Activated CD4-positive, alpha-beta memory T cell treated with anti-CD3 and anti-CD28 coated beads for 36 hours (primary cell): ENCODE measurements at places on chromosomes 2 and 18. TPM values are rescaled to one million over a fixed set of nuclear protein-coding genes. Genes with fewer than 3 reads are reported as not detected.

GRCh38 chr2:179857236-179857635 lies 4.2 kb downstream of the ZNF385B start:
- H3K27me3 ChIP-seq = peaks cover 38% of the 10 kb centered on the region
- DNase-seq = no peak
- no peak overlapping the region for H3K27ac ChIP-seq
- H3K4me1 ChIP-seq = peaks cover 14% of the 10 kb centered on the region
- H3K36me3 ChIP-seq = no peaks in the 10 kb centered on the region
- H3K4me3 ChIP-seq = no peak overlapping the region

DNA sequence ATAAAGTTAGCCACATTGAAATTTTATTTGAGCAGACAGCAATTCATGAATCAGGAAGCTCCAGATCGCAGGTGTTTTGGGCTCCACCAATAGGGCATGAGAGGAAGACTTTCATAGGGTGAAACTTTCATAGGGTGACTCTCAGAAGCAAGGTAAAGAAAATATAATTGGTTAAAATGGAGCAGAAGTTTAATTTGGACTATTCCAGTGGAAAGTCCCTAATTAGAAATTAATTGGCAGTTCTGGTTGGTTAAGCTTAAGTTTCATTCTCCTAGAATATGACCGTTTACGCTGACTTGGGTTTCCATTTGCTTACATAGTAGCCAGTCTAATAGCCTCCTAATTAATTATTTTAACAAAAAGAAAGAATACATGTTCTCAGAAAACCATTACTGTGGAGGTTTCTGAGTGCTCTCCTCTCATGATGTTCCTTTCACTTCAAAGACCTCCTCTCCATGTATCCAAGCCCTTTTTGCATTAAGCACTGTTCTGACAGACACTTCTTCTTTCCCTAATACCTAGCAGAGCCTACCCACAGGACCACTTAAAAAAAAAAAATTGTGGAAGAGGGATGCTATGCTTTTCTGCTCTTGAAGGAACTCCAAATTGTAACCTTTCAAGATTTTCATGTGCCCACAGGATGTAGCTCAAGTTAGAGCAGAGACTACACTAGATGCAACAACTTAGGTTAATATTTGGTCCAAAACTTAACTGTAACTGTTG lies 99.1 kb downstream of the MREG start:
- no peak for DNase-seq
- no peak overlapping the region for H3K4me3 ChIP-seq
- peaks cover 23% of the 10 kb centered on the region for H3K27me3 ChIP-seq
- no peaks in the 10 kb centered on the region for H3K4me1 ChIP-seq
- no peak overlapping the region for H3K27ac ChIP-seq
- no peaks in the 10 kb centered on the region for H3K36me3 ChIP-seq

DNA sequence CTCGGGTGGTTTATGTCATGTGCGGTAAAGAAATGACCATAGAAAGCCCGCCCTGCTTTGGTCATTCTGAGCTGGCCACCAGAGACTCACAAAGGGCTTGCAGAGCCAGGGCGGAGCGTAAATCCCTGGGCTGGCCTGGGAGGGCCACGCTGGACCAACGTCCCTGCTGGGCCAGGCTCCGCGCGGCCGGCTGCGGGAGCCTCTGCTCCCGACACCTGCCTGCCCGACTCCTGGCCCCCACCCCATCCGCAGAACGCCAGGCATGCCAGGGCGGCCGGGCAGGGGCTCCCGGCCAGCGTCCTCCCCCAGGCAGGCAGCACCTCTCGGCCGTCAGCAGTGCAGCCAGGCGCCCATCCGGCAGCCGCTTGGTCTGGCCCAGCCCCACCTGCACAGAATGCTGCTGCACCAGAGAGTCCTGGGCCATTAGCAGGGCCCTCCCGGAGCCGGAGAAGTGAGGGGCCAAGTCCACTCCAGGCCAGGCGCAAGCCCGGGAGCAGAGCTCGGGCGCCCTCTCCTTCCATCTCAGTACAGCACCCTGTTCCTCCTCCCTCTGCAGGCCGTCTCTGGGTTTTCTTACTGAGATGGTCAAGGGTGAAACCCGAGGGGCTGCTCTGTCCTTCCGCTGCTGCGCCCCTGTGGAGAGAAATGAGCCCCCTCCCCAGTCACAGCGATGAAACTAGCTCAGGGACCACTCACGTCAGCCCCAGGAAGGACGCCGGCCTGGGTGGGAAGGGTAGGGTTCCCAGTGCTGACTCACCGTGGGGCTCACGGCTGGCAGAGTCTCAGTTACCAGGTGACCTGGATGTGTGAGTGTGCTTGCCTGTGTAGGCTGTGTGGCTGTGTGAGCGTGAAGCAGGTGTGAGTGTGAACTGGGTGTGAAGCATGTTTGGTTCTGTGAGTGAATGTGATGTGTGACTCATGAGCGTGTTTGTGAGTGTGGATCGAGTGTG lies 83.3 kb downstream of the PTGR3 start:
- H3K27ac ChIP-seq = no peak overlapping the region
- H3K4me3 ChIP-seq = no peak overlapping the region
- H3K36me3 ChIP-seq = no peaks in the 10 kb centered on the region
- peaks cover 3% of the 10 kb centered on the region for H3K27me3 ChIP-seq
- no peak for DNase-seq
- H3K4me1 ChIP-seq = peaks cover 7% of the 10 kb centered on the region

DNA sequence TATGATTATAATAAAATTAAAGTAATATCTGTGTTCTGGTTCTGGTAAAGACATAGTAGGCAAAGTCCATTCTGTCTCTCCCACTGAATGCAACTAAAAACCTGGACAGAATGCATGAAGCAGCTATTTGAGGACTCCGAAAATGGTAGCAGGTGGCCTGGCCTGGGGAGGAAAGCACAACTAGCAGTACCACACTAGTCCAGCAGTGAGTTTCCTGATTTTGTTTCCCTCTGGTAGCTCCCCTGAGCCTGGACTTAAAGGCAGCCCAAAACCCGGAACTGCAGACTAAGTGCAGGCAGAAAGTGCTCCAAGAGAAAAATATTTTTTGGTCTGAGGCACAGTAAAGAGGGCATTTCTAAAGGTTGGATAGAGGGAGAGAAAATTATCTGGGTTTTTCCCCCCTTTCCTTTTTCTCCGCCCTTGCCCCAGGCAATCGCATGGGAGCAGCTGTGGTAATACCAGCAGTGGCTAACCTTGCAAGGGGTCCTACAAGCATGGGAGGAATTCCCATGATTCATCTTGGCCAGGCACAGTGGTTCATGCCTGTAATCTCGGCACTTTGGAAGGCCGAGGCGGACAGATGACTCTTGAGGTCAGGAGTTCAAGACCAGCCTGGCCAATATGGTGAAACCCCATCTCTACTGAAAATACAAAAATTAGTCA lies 32.3 kb downstream of the ASXL2 start:
- peaks cover 18% of the 10 kb centered on the region for H3K4me1 ChIP-seq
- no peak for DNase-seq
- no peak overlapping the region for H3K27ac ChIP-seq
- no peaks in the 10 kb centered on the region for H3K27me3 ChIP-seq
- no peak overlapping the region for H3K4me3 ChIP-seq
- peaks cover 10% of the 10 kb centered on the region for H3K36me3 ChIP-seq

DNA sequence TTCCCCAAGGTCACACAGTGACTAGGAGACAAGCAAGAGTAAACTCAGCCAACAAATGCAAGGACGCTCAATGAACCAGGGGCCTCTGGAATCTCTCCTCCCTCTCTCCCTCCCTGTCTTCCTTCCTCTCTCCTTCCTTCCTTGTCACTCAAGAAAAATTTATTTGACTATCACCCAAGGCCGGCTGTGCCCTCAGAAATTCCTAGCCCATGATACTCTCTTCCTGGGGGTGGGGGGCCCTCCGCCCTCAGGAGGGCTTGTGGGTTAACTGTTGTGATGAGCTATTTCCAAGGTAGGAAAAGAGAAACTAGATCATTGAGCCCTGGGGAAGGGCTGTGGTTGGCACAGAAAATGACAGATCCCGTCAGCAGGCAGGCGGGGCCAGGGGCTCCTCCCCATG lies 21.7 kb downstream of the INHBB start:
- no peaks in the 10 kb centered on the region for H3K27me3 ChIP-seq
- H3K36me3 ChIP-seq = no peaks in the 10 kb centered on the region
- H3K4me3 ChIP-seq = no peak overlapping the region
- H3K4me1 ChIP-seq = no peaks in the 10 kb centered on the region
- H3K27ac ChIP-seq = no peak overlapping the region
- DNase-seq = no peak

- peaks cover 26% of the 10 kb centered on the region for H3K4me1 ChIP-seq
- DNase-seq = peak; percentile 48
- no peaks in the 10 kb centered on the region for H3K36me3 ChIP-seq
- H3K27ac ChIP-seq = peak overlapping the region; percentile 69
Observed at GRCh38 chr18:13136904-13137669, 81.5 kb upstream of the LDLRAD4 start.

DNA sequence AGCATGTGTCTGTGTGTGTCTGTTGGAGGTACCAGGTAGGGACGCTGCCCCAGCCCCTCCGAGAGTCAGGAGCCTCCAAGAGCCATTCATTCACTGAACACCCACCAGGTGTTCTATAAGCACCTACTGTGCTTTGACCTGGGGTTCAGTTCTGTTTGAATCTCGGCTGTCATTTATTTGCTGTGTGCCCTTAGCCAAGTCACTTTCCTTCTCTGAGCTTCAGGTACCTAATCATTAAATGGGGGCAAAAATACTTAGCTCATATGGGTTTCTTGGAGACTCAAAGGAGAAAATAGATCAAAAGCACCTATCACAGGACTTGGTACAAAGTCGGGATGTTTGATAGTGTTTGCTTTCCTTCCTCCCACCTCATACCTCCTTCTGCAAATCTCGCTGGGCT lies 13.2 kb downstream of the ASIC4 start:
- H3K27ac ChIP-seq = no peak overlapping the region
- no peak for DNase-seq
- H3K4me1 ChIP-seq = peaks cover 4% of the 10 kb centered on the region

- H3K4me1 ChIP-seq = no peaks in the 10 kb centered on the region
- H3K36me3 ChIP-seq = no peaks in the 10 kb centered on the region
- H3K27ac ChIP-seq = no peak overlapping the region
- no peak overlapping the region for H3K4me3 ChIP-seq
- no peak for DNase-seq
- H3K27me3 ChIP-seq = no peaks in the 10 kb centered on the region
Observed at GRCh38 chr2:1418566-1418965, 5.3 kb downstream of the TPO start.

- H3K27me3 ChIP-seq = no peaks in the 10 kb centered on the region
- H3K4me1 ChIP-seq = no peaks in the 10 kb centered on the region
- no peak overlapping the region for H3K27ac ChIP-seq
- no peak overlapping the region for H3K4me3 ChIP-seq
- H3K36me3 ChIP-seq = no peaks in the 10 kb centered on the region
Observed at GRCh38 chr2:167869200-167869599, 378.2 kb downstream of the STK39 start.

- no peaks in the 10 kb centered on the region for H3K36me3 ChIP-seq
- H3K4me3 ChIP-seq = no peak overlapping the region
- H3K4me1 ChIP-seq = peaks cover 90% of the 10 kb centered on the region
- DNase-seq = no peak
- peak overlapping the region; percentile 40 for H3K27ac ChIP-seq
Observed at GRCh38 chr2:98505971-98506664, 61.5 kb downstream of the INPP4A start.

GRCh38 chr2:232142049-232142448 lies 180.5 kb downstream of the DIS3L2 start:
- no peak overlapping the region for H3K27ac ChIP-seq
- H3K36me3 ChIP-seq = peaks cover 2% of the 10 kb centered on the region
- no peaks in the 10 kb centered on the region for H3K27me3 ChIP-seq
- peaks cover 19% of the 10 kb centered on the region for H3K4me1 ChIP-seq

GRCh38 chr2:227125506-227125905 lies 38.5 kb downstream of the COL4A4 start:
- H3K27ac ChIP-seq = no peak overlapping the region
- H3K4me3 ChIP-seq = no peak overlapping the region
- peaks cover 13% of the 10 kb centered on the region for H3K27me3 ChIP-seq
- no peak for DNase-seq
- no peaks in the 10 kb centered on the region for H3K36me3 ChIP-seq

- no peaks in the 10 kb centered on the region for H3K36me3 ChIP-seq
- H3K4me1 ChIP-seq = peaks cover 12% of the 10 kb centered on the region
- H3K27me3 ChIP-seq = peaks cover 19% of the 10 kb centered on the region
- H3K4me3 ChIP-seq = no peak overlapping the region
- DNase-seq = no peak
- no peak overlapping the region for H3K27ac ChIP-seq
Observed at GRCh38 chr2:176508374-176508773, 239.1 kb downstream of the MTX2 start.

GRCh38 chr18:33282709-33283333 lies 157.7 kb downstream of the CCDC178 start:
- no peaks in the 10 kb centered on the region for H3K27me3 ChIP-seq
- DNase-seq = no peak
- no peak overlapping the region for H3K27ac ChIP-seq
- H3K4me3 ChIP-seq = no peak overlapping the region
- H3K4me1 ChIP-seq = no peaks in the 10 kb centered on the region
- H3K36me3 ChIP-seq = no peaks in the 10 kb centered on the region

GRCh38 chr18:44041553-44041952 lies 639.1 kb upstream of the SETBP1 start:
- no peak overlapping the region for H3K4me3 ChIP-seq
- H3K4me1 ChIP-seq = no peaks in the 10 kb centered on the region
- no peak overlapping the region for H3K27ac ChIP-seq
- DNase-seq = no peak

- H3K36me3 ChIP-seq = no peaks in the 10 kb centered on the region
- no peak overlapping the region for H3K27ac ChIP-seq
- H3K4me3 ChIP-seq = peak overlapping the region; percentile 40
- H3K27me3 ChIP-seq = peaks cover 30% of the 10 kb centered on the region
- peaks cover 14% of the 10 kb centered on the region for H3K4me1 ChIP-seq
Observed at GRCh38 chr2:236507393-236508085, 62.1 kb upstream of the ACKR3 start.

- DNase-seq = no peak
- no peak overlapping the region for H3K27ac ChIP-seq
- no peaks in the 10 kb centered on the region for H3K27me3 ChIP-seq
- no peaks in the 10 kb centered on the region for H3K4me1 ChIP-seq
- no peaks in the 10 kb centered on the region for H3K36me3 ChIP-seq
- H3K4me3 ChIP-seq = no peak overlapping the region
Observed at GRCh38 chr2:145798419-145798818, 1278.5 kb upstream of the ZEB2 start.

GRCh38 chr2:108594982-108595464 lies 60.8 kb downstream of the LIMS1 start:
- DNase-seq = peak; percentile 45
- peak overlapping the region; percentile 73 for H3K27ac ChIP-seq
- H3K4me3 ChIP-seq = no peak overlapping the region
- no peaks in the 10 kb centered on the region for H3K27me3 ChIP-seq
- peaks cover 45% of the 10 kb centered on the region for H3K4me1 ChIP-seq

- no peak for DNase-seq
- H3K27ac ChIP-seq = no peak overlapping the region
- no peaks in the 10 kb centered on the region for H3K4me1 ChIP-seq
Observed at GRCh38 chr2:120601566-120601965, 134.1 kb upstream of the GLI2 start.

The LYPD1 gene
- total RNA-seq = not detected

The COL6A3 gene
- total RNA-seq = 27.7 TPM

The KCNF1 gene
- not detected for total RNA-seq

The CNTNAP5 gene
- total RNA-seq = not detected

The SPR gene
- 8.5 TPM for total RNA-seq

The TUBA3E gene
- total RNA-seq = not detected

The KLHL29 gene
- 0.88 TPM for total RNA-seq

The ANKRD12 gene
- total RNA-seq = 83.9 TPM

The SIX3 gene
- not detected for total RNA-seq

The CCDC68 gene
- total RNA-seq = not detected

The UGT1A10 gene
- not detected for total RNA-seq
